ENCODE measurements at places on chromosomes 16 and 17.
A peak's percentile ranks its signal among the peaks of the same experiment; 100 is the strongest.

GRCh38 chr17:62307196-62307595 lies 73.2 kb upstream of the EFCAB3 start:
- no peak for DNase-seq

DNA sequence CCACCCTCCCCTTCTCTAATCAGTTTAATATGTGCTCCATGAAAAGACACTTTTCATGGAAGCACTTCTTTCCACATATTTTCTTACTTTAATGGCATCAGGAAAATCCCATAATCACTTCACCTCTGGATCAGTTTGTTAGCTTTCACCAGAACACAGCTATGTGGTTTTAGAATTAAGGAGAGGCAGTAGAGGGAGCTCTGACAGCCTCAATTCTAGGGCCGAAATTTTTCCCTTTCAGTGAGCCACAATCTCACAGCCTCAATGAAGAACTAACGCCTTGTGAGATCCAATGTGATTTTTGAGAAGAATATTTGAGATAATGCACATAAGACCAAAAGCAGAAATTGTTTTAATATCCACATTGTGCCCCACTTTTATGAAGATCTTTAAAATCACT lies 1494.0 kb upstream of the CDH8 start:
- DNase-seq: no peak

DNA sequence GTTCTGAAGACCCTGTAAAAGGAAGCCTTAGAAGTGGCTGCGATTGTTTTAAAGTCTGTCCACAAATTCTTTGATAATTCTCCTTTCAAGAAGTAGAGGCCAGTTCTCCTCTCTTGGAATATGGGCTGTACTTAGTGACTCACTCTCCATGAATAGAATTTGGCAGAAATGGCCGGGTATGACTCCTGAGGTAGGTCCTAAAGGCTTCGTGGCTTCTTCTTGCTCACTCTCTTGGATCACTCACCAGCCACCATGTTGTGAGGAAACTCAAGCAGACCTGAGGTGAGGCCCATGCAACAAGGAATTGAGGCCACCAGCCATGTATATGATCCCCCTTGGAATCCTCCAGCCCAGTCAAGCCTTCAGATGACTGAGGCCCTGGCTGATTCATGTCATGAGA lies 75.8 kb downstream of the WWOX start:
- DNase-seq: no peak

GRCh38 chr17:9918804-9919352 lies 13.8 kb upstream of the RCVRN start:
- no peak for DNase-seq

DNA sequence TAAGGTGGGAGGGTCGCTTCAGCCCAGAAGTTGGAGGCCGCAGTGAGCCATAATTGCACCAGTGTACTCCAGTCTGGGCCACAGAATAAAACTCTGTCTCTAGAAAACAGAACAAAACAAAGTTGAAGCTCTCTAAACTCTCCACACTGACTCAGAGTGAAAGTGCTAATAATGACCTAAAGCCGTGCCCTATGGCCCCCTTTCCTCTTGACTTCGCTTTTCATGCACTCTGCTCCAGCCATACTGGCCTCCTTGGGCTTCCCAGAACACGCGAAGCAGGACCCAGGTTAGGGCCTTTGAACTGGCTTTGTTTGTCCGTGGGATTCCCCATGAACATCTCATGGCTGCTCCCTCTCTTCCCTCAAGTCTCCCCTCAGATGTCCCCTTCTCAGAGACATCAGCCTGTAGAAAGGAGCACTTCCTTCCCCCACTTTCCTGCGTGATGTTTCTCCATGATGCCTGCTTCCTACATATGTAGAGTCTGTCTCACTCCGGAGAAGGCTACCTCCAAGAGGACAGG lies 18.6 kb upstream of the SPN start:
- DNase-seq: no peak

DNA sequence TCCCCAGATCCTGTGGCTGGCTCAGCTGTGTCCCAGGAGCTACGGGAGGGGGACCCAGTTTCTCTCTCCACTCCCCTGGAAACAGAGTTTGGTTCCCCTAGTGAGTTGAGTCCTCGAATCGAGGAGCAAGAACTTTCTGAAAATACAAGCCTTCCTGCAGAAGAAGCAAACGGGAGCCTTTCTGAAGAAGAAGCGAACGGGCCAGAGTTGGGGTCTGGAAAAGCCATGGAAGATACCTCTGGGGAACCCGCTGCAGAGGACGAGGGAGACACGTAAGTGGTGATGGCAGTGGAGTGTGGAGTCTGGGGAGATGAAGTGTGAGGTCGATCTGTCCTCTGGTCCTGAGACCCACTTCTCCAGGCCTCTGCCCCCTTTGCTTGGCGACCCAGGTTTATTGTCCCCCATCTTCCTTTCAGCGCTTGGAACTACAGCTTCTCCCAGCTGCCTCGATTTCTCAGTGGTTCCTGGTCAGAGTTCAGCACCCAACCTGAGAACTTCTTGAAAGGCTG lies 585 bp downstream of the WRAP53 start:
- DNase-seq: no peak

DNA sequence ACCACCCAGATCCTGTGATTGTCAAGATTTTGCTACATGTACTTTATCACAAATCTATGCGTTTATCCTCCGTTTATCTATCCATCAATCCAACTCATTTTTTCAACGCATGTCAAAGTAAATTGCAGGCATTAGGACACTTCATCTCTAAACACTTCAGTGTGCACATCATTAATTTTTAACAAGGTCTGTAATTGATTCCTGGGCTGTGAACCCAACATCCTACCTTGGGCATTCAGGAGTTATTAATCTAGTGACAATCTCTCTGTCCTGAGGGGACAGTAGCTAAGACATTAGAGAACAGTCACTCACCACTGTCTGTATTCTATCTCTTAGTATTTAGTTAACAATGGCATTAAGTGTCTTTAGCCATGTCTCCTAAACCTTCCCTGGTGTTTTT lies 264.7 kb downstream of the SOX9 start:
- no peak for DNase-seq

DNA sequence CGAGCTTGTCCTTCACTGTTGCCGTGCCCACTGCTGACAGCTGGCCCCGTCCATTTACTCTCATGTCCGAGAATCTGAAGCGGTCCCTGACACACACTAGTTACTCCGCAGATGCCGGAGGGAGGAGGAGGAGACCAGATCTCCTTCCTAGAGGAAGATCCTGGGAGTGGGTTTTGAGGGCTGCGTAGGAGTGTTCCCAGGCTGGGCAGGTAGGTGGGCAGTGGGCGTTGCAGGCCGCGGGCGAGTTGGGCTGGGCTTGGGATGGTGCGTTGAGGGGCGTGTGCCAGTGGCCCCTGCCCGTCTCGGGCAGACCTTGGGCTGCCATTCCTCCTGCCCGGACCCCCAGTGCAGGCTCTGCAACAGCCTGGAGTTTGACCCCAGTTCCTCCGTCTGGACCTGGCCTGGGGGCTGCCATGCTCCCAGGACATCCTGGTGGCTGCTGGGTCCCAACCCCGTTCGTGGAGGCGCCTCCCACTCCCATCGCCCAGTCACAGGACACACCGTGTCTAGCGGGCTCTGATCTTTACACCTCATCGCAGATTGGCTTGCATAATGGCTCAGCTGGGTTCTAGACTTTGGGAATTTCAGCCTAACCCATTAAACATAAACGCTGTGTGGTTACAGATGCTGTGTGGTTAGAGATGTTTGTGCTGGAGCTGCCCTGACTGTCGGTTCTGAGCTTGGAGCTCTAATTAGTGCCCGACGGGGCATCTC lies 22.8 kb downstream of the CACNA1H start:
- no peak for DNase-seq

- no peak for DNase-seq
Observed at GRCh38 chr16:4904942-4905615, 31.9 kb downstream of the PPL start.

DNA sequence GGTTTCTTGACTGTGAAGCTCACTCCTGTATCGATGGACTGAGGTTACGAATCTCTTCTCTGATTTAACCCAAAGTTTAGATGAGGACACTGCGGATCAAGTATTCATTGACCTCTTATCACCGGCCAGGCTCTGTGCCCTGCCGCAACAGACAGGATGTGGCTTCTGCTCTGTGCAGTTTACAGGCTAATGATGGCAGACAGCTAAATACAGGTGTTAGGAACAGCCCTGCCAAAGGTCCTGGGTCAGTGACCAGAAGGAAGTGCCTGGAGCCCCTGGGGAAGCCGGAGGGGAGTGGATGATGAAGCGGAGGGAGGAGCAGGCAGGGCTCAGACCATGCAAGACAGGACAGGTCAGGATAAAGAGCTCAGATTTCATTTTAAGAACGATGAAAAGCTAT lies 44.4 kb downstream of the HAPSTR1 start:
- no peak for DNase-seq

- no peak for DNase-seq
Observed at GRCh38 chr17:41613277-41614082, 913 bp upstream of the KRT16 start.

GRCh38 chr16:78129349-78129748 lies 29.9 kb downstream of the WWOX start:
- DNase-seq: no peak

- DNase-seq: peak; percentile 13
Observed at GRCh38 chr17:64281962-64282752, 19.1 kb upstream of the TEX2 start.

GRCh38 chr17:1150863-1151600 lies 28.7 kb downstream of the ABR start:
- no peak for DNase-seq

DNA sequence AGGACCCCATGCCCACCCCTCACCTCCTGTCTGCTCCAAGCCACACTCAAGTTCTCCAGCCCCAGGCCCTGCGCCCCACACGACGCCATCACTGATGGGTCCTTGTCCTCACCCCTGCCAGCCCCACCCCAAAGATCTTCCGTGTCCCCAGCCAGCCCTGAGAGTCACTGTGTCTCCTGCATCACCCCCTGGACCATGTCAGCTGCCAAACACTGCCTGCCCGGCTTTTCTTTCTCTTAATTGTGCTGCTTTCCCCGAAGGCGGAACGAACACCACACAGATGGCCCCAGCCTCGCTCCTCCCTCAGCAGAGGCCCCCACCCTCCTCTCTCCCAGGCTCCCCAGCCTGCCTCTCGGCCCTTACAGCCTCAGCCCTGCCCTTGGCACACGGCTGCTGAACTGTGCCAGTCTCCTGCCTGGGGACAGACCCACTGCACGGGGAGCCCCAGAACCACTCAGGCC lies 4.8 kb upstream of the GAA start:
- DNase-seq: no peak

DNA sequence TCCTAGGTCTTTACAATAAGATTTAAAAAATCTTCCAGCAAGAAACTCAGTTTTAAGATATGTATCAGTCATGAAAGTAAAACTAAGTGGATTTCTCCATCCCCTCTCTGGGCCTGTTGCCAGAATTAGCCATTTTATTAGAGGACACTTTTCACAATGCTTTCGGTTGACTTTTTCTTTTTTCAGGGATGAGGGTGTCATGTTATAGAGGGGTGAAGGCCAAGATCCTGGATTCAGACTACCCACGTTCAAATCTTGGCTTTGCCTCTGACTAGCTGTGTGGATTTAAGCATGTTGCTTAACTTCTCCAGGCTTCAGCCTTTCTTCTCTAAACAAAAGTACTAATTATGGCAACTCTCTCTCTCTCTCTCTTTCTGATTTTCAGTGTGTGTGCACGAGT lies 111.7 kb upstream of the COX10 start:
- DNase-seq: no peak

DNA sequence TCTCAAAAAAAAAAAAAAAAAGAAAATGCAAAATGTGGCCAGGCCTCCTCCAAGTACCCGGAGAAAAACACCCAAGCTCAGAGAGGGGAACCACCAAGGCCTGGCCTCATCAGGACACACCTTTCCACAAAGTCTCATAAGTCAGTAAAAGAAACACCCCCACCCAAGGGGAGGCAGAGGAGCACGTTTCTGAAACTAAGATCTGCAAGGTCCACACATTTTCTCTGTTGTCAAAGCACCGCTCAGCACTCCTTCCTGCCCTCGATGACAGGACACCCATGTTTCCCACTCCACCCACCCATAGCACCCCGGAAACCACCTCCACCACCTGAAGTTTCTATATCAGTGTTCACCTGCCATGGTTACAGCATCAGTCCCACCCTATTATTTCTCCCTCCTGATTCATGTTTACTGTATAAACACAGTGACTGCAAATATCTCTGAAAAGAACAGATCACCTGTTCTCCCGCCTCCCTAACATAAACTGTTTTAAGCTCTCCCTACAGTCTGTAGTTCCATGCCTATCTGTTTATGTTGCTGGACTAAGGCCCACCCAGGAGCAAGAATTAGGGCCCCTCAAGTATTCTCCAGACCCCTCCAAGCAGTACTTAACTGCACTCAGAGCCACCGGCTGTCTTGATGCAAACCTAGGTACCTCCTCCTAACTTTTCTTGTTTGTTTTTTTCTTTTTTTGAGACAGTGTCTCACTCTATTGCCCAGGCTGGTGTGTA lies 2.0 kb downstream of the CORO7 start:
- DNase-seq: peak; percentile 59

GRCh38 chr16:52318302-52319009 lies 228.5 kb downstream of the TOX3 start:
- DNase-seq: no peak

GRCh38 chr16:30924076-30924912 lies 922 bp downstream of the FBXL19 start:
- no peak for DNase-seq

DNA sequence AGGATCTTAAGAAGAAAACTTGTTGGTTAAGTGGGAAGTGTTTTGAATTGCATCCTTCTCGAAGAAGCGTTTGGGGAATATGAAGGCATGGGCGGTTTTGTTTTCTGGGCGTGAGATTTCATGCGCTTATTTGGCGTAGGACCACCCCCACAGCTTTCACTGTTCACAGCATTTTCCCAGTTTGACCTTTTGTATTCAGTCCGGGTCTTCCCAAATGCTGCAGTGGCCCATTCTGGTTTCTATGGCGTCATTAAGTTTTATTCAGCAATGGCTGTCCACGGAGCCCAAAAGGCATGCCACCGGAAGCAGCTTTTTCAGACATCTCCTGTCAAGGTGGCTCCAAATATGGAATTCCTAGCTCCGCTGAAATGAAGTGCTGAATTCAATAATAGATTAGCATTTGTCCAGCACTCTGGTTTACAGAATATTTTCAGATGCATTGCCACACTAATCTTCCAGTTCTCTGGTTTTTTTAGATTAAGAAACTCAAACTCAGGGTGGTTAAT lies 90.6 kb upstream of the FBXO47 start:
- no peak for DNase-seq

GRCh38 chr17:8001976-8002720 lies at the start of gene GUCY2D:
Gene GUCY2D, plus strand, starts transcription at chr17:8002615. Its CDS starts 433 bp downstream, at chr17:8003048.
- no peak for DNase-seq

GRCh38 chr17:72487731-72488494 lies 367.1 kb downstream of the SOX9 start:
- DNase-seq: no peak

- no peak for DNase-seq
Observed at GRCh38 chr16:89133457-89134127, 38.0 kb upstream of the CDH15 start.

GRCh38 chr17:80092959-80093358 lies 8.4 kb upstream of the GAA start:
- DNase-seq: no peak

- no peak for DNase-seq
Observed at GRCh38 chr16:3056336-3057180, 8.9 kb upstream of the IL32 start.
